Activated CD4-positive, alpha-beta T cell treated with anti-CD3 and anti-CD28 coated beads for 24 hours (primary cell): ENCODE measurements at places on chromosomes 4 and X.

- no peak for DNase-seq
Observed at GRCh38 chr4:80306260-80306659, 29.3 kb upstream of the CFAP299 start.

- no peak for DNase-seq
Observed at GRCh38 chr4:33323393-33323792, 2603.2 kb downstream of the PCDH7 start.

DNA sequence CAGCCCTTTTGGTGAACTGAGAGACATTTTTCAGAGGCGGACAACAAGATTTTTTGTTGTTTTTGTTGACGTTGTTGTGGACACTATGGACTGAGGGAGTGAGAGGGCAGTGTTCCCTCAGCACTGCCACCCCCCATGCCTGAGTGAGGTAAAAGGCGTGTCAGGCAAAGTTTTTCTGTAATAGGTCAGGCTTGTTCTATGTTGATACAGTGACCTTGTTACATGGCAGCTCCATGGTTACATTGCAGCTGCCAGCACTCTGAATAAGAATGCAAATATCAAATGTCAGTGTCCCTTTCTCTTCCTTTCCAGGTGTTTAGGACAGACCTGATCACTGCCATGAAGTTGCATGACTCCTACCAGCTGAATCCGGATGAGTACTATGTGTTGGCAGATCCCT is 36.6 kb downstream of the JADE1 start:
- DNase-seq, result no peak

GRCh38 chr4:48604527-48604926 is 114.5 kb downstream of the ZAR1 start:
- DNase-seq, result no peak

- DNase-seq, result no peak
Observed at GRCh38 chrX:10259716-10260115, 102.9 kb downstream of the CLCN4 start.

DNA sequence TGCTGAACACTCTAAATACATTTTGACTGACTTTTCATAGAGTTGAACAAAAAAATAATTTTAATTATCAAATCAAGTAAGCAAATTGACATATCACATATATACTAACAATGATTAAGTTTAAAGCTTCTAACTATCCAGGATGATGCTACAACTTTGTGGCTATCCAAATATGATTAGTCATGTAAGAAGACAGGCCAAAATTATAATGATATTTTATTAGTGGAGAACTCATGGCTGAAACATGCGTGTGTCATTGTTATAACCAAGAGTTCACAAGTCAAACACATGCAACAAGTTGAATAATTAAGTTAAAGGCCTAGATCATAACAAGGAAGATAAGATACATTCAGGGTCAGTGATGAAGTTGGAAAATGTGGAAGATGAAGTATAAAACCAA is 346.8 kb downstream of the FSTL5 start:
- DNase-seq, result no peak
